ENCODE measurements at places on chromosomes 2 and 18. TPM values are rescaled to one million over a fixed set of nuclear protein-coding genes. Genes with fewer than 3 reads are reported as not detected.

Gene AQP12A
- total RNA-seq: not detected

Gene KCNK3
- total RNA-seq: 3.2 TPM

Gene ASXL3
- total RNA-seq: 6.7 TPM

Gene SP140
- 1.3 TPM for total RNA-seq

Gene GPR39
- total RNA-seq: not detected

Gene CAVIN2
- total RNA-seq: 93.9 TPM

Gene STK36
- 7.4 TPM for total RNA-seq

Gene KLHL29
- total RNA-seq: 1.1 TPM

Gene CCDC142
- 5.6 TPM for total RNA-seq

Gene PKP4
- 47.6 TPM for total RNA-seq

Gene PJVK
- 0.91 TPM for total RNA-seq

Gene AP1S3
- 0.47 TPM for total RNA-seq

Gene APOB
- total RNA-seq: 9.1 TPM

Gene ANKRD30B
- total RNA-seq: not detected

Gene TRAPPC12
- 127 TPM for total RNA-seq

GRCh38 chr2:48330430-48330829, 199.5 kb upstream of the STON1 start:
- no peak for DNase-seq

- DNase-seq: no peak
These were observed 63.6 kb downstream of the KCNG3 start for GRCh38 chr2:42430188-42430587.

GRCh38 chr2:16201848-16202247, 261.5 kb downstream of the MYCN start:
- DNase-seq: no peak

- DNase-seq: no peak
These were observed 333.0 kb downstream of the RPRM start for GRCh38 chr2:153145470-153145978.

- DNase-seq: no peak
These were observed 19.6 kb downstream of the LDAH start for GRCh38 chr2:20803226-20803682.

DNA sequence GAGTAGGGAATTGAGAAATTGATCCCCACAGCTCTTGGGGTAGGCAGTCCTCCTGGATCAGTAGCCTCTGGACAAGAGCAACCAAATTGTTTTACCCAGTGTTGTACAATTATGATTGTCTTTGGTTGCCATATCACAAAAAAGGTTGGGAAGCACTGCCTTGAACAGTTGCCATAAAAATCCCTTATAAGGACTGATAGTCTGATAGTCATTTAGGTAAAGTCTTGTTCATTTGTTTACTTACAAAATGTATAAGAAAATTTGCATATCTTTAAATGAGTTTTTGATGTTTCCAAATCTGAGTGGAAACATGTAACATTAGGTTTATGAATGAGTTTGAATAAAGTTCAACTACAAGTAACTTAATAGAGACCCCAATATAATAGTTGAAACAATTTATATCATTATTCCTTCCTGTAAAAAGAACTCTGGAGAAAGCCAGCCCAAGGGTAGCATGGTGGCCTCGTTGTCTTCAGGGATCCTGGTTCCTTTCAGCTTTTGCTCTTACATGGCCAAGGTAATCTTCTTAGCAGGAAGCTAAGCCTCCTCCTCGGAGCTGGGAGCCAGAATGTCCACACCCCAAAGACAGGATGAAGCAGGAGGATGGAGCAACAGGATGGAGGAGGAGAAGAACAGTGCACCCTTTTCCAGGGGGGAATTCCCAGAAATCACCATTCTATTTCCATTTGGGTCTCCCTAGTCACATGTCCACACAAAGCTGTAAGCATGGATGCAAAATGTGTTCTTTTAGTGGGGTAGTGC, 35.7 kb upstream of the NEMP2 start:
- no peak for DNase-seq

- DNase-seq: no peak
These were observed 320.1 kb upstream of the KYNU start for GRCh38 chr2:142557391-142557790.

- no peak for DNase-seq
These were observed 160.8 kb downstream of the AGPS start for GRCh38 chr2:177553176-177553884.

DNA sequence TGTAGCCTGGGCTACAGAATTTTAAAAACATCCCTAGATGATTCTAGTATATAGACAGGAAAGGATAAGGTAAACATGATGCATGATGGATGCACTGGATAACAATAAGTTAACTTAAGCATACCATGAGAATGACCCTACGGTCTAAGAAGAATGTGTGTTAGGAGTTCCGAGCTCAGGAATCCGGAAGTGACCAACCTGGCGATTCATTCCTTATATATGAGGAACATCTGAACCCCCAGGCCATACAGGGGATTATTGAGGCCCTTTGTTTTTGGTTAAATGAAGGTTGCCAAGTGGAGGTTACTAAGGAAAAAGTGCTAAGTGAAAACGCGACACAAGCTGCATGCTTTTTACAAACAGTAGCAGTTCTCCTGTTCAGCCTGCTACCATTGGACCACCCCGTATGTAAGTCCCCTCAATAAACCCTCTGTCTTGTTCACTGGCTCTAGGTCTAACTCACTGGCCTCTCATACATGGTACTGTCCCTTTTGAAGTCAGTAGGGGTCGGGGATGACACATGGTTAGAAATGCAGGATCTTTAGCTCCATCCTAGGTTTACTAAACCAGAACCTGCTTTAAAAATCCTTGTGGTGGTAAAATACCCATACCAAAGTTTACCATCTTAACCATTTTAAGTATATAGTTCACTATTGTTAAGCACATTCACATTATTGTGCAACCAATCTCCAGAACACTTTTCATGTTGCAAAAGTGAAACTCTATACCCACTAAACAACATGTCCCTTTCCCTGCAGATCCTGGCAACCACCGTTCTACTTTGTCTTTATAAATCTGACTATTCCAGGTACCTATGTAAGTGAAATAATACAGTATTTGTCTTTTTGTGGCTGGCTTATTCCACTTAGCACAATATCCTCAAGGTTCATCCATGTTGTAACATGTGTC, 111.0 kb upstream of the MAP4K3 start:
- DNase-seq: no peak

GRCh38 chr18:38900031-38900430, 1334.4 kb upstream of the CELF4 start:
- no peak for DNase-seq

DNA sequence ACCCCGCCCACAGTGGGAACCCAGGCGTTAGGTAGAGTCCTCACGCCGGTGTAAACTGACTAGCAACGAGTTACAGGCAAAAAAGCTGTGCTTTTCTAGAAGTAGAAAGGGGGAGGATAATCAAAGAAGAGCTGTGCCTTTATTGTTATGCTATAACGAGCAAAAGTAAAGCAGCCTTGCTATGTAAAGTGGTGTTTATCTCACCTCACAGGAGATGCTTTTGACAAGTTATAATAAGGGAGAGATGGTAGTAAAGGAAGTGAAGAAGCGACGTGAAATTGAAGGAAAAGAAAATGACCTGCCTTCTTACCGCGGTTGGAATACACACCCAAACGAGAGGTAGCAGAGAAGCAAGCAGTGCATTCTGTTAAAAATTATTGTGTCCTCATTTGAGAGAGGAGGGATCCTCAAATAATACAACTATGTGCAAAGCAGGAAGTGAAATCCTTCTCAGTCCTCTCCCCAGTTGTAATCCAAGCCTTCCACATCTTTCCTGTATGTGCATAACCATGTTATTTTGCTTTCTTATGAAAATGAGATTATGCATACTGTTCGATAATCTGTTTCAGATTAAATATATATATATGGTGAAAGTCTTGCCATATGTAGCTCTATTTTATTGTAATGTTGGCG, 962 bp downstream of the TANK start:
- DNase-seq: no peak

- no peak for DNase-seq
These were observed 319.4 kb upstream of the NCKAP5 start for GRCh38 chr2:133887676-133888040.

DNA sequence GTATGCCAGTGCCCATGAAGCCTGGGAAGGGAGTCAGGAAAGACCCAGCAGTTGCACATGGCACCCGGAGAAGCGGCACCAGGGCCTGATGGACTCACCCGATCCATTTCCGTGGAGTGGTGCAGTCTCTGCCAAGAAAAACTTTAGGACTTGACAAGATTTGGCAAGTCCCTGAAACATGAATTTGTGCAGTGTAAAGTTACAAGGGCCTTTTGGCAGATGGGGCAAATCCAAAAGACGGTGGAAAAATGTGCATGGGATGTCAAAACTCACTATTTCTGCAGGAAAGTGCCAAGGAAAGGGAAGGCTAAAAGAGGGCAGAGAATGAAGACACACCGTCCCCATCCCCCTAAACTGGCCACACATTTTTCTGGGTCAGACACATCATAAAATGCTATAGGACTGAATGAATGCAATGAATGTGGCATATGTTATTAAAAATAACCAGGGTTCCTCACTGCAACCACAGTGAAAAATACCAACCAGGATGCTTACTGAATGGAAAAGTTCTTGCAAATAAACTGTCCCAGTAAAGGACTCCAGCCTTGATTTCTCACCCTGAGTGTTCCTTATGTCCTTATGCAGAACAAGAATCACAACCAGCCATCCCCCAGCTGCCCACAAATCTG, 173.5 kb upstream of the SIX2 start:
- no peak for DNase-seq

- no peak for DNase-seq
These were observed 86.6 kb downstream of the ITGB1BP1 start for GRCh38 chr2:9336576-9337314.

GRCh38 chr2:9753276-9753600, 90.0 kb upstream of the TAF1B start:
- DNase-seq: peak; percentile 38

GRCh38 chr2:47239119-47239969, 84.2 kb upstream of the STPG4 start:
- DNase-seq: no peak

GRCh38 chr2:193231634-193232033, 1036.9 kb upstream of the TMEFF2 start:
- DNase-seq: no peak

DNA sequence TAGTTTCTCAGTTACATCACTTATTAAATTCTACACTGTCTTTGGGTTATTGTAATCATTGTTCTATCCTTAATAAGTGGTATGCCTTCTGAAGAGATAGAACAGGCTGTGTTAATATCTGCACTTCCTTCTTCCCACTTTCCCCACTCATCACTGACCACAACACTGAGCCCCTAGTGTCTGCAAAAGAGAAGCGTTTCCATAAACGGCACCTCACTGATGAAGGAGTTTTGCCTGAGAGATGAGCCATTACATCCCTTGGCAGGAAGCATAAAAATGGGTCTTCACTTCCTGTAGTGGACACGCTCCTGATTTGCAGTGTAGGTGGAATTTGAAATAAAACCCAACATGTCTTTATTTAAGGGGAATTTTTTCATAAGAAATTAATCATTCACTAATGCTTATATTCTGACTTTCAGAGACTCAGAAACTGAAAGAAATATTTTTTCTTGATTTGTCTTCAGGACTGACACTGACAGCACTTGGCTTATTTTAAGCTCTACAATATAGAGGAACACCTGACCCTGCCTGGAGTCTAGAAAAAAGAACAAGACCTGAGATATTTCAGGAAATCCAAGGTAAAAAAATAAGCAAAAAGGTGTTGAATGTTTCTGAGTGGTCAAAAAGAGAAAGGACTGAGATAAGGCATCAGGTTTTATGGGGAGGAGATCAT, 275.3 kb downstream of the RAD51AP2 start:
- DNase-seq: no peak

DNA sequence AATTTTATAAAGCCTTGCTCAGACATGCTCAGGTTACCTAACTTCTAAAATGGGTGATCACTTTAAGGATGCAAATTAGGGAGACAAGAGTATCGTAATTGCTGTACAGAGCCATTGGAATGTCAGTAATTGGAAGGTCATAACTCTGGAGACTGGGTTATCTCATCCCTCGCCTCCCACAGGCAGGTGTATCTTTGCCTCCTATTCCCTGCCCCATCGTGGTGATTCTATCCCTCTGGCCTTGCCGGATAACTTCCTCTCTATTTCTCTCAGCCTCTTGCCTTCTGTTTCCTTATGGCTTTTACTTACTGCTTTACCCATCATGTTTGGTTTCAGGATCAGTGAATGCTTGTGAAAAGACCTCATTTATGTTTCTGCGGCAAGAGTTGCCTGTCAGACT, 2.5 kb downstream of the PDK1 start:
- DNase-seq: no peak

- no peak for DNase-seq
These were observed 394.1 kb upstream of the ATP5MC3 start for GRCh38 chr2:175575346-175576258.

- DNase-seq: no peak
These were observed 45.1 kb downstream of the DHX57 start for GRCh38 chr2:38830526-38831159.

- DNase-seq: peak; percentile 22
These were observed 161.5 kb upstream of the FOSL2 start for GRCh38 chr2:28231110-28231631.

DNA sequence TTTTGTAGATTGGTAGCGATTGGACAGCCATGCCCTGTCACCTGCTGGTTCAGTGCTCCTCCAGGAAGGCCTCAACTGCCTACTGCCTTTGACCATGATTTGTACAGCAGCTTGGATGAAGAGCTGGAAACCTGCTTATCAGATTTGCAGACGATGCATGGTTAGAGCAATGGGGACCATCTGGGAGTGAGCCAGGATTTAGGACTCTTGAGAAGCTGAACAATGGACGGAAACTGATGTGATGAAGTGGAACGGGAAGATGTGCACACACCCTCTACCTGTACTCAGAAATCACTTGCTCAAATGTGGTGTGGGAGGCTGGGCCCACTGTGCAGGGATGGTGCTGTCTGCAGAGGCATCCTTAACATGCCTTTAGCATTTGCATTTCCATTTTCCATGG, 57.2 kb downstream of the NCK2 start:
- DNase-seq: no peak

GRCh38 chr2:224831530-224831929, 115.4 kb upstream of the CCDC195 start:
- DNase-seq: no peak

DNA sequence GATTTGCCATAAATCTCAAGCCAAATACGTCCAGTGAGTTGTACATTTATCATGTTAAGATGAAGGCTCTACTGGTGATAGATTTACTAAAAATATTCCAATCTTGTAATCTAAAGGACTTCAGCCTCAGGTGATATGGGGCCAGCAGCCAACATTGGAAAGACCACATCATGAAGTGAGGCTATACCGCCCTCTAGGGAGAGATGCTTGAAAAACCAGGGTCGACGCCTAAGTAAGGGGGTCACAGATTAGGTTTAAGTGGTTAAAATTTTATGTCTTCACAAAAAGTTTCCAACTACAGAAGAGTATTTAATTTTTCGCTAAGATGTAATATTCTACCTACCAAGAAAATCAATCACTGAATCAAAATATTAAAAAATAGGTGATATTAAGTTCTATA, 33.3 kb downstream of the DOCK10 start:
- no peak for DNase-seq

GRCh38 chr18:55774505-55774904, 186.5 kb upstream of the TCF4 start:
- no peak for DNase-seq

- no peak for DNase-seq
These were observed 217.8 kb downstream of the OSR1 start for GRCh38 chr2:19140463-19141208.

- DNase-seq: no peak
These were observed 63.7 kb upstream of the OTOF start for GRCh38 chr2:26541401-26542193.

GRCh38 chr2:156790343-156791037, 354.3 kb downstream of the GPD2 start:
- DNase-seq: no peak
